SJSA1 (cell line): ENCODE measurements at places on chromosomes 2 and 18. TPM values are rescaled to one million over a fixed set of nuclear protein-coding genes. Genes with fewer than 3 reads are reported as not detected.

GRCh38 chr2:233219848-233220247 lies 31.6 kb upstream of the ATG16L1 start:
- DNase-seq = no peak

DNA sequence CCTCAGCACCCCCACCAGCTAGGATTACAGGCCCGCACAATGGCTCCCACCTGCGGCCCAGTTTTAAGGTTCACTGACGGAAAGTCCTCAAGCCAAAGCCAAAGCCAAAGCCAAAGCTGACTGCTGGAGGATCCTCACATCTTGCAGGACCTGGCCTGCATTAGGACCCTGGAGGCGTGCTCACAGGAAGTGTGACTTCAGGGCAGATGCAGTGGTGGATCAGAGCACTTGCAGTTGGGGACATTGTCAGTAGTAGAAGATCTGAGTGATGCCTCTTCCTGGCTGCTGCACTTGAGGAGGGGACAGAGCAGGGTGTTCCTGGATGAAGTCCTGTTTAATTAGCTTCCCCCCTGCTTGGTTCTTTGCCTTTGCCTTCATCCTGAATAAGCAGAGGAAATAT lies 69.0 kb upstream of the ALPP start:
- no peak for DNase-seq

DNA sequence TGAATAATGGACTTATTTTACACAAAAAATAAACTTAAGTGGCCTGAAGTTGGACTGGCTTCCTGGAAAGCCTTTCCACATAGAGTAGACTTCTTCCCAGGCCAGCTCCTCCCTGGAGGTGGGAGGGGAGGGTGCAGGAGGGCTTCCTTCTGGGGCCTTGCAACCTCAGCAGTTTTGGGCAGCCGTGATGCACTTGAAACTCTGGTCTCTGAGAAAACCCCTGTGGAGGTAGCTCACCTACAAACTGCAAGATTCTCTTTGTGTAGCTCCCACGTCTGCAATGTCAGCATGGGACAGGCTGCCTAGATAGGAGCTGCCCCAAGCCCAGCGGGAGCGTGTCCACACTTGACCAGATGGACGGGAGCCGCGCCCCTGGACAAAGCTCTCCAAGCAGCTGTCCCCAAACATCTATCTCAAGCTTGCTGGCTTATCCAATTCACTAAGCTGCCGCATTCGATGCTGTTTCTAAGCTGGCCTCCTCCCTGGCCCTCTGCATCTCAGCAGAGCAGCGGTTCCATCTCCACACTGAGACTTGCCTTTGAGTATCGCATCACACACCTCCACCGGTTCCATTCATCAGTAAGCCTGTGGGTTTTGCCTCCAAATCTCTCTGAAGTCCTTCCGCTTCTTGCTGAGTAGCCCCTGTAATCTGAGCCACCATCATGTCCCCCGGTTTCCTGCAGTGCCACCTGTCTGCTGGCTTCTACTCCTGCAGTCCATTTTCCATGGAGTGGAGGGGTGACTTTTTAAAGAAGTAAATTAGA lies 1.6 kb upstream of the LPIN1 start:
- DNase-seq = no peak

- no peak for DNase-seq
Observed at GRCh38 chr18:73006331-73006730, 138.5 kb upstream of the NETO1 start.

GRCh38 chr2:74131901-74132300 lies 15.8 kb downstream of the BOLA3 start:
- no peak for DNase-seq

The TEKT4 gene
- not detected in 2 replicates for total RNA-seq
